ENCODE measurements at places on chromosomes 7 and 10.

DNA sequence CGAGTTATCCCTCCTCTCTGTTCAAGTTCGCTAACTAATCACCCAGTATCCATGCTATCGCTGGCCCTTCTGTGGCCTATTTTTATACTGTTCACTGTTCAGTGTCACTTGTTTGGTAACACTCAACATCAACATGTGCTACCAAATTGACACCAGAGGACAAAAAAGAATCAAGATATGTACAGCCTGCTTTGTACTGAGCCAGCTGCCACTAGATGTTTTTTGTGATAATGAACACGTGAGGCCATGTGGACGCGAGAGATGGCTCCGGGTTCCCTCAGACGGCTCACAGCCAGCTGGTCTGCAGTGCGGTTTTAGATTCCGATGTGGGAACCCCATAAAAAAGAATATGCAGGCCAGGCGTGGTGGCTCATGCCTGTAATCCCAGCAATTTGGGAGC is 21.2 kb downstream of the CAV1 start:
- no peak for DNase-seq

- DNase-seq, result no peak
Observed at GRCh38 chr10:44908066-44908749, 2.9 kb upstream of the TMEM72 start.

GRCh38 chr7:138316421-138317043 is 143.5 kb upstream of the TRIM24 start:
- no peak for DNase-seq

- no peak for DNase-seq
Observed at GRCh38 chr7:74043523-74043951, 15.6 kb downstream of the ELN start.

GRCh38 chr10:131851346-131851745 is 49.5 kb upstream of the PPP2R2D start:
- DNase-seq, result no peak

DNA sequence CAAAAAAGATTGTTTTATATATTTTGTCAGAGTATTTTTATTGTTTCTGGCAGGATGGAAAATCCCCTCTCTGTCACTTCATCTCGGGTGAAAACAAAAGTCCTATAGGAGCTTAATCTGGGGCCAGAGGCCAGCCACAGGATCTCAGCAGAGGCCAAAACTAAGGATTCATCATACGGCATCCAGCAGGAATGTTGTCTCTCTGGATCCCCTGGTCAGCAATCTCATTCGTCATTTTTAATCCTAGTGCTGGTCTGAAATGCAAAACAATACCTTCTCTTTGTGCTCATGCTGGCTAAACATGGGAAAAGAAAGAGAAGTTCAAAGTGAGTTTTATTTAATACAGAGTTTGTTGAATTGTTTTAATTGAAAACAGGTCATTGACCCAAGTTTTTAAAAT is 482.5 kb upstream of the AUTS2 start:
- peak; percentile 67 for DNase-seq

Data from GM04503 (cell line).